ENCODE measurements at places on chromosomes 13 and 19.
A peak's percentile ranks its signal among the peaks of the same experiment; 100 is the strongest.

DNA sequence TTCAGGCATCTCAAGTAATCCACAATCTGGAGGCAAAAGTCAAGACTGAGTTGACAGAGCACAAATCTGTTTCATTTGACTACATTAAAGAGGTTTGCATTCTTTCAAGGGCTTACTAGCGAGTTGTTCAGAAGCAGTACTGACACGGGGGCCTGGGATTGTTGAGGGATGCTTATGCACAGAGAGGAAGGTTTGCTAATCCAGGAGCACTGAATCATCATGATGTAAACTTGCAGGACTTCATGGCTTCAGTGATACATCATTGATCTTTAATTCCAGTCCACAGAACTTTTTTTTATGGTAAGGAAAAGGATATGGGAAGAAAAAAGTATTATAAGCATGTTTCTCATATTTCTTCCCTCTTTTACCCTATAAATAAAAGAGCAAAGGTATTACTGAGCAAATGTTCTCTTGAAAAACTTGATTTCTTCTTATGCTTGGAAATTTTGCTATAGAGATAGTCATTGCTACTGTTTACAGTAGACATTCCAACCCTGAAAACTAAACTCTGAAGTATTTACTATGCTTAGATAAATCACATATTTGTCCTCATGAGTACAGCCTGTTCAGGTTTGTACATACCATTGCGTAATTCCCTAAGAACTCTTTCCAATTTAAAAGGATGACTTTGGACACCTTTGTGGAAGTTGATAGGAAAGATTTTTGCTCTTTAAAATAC lies 65.8 kb upstream of the KPNA3 start:
- no peak for DNase-seq

DNA sequence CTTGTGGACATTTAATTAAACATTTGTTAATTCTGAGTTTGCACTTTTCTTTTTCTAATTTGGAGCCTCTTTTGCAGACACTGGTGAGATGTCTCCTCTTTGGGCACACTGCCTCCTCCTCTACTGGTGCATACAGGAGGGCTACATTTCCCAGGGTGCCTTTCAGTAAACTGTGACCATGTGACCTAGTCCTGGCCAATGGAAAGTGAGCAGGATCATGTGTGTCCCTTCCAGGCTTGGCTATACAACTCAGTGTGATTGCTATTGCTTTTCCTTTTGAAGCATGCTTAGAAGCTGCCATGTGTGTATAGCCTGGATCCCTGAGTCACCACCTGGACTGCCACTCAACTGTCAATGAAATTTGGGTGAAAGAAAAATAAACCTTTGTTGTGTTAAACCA lies 4.5 kb downstream of the IZUMO2 start:
- DNase-seq: no peak

DNA sequence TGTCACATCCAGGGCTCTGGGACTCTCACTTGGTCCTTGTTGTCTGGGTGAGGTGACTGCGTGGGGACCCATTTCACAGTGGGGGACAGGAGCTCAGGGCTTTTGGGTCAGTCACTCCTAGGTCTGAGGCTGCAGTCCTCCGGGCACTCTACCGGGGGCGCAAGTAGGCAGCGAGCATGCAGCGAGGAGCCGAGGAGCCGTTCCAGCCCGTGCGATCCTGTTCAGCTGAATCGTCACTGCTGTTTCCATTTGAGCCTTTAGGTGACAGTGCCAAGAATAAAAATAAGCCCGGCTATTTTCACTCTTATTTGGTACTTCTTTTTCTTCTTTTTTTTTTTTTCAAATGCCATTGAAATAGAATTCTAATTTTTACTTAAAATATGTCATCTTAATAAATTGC lies 126.5 kb downstream of the ZNF536 start:
- peak; percentile 15 for DNase-seq

GRCh38 chr13:26253262-26253786 lies 605 bp upstream of the CDK8 start:
- no peak for DNase-seq

- DNase-seq: peak; percentile 46
Observed at GRCh38 chr19:42386974-42387707, 3.0 kb downstream of the CNFN start.

All from nucleus accumbens (tissue), 56 donors.